ENCODE measurements at places on chromosomes 3 and 15.

DNA sequence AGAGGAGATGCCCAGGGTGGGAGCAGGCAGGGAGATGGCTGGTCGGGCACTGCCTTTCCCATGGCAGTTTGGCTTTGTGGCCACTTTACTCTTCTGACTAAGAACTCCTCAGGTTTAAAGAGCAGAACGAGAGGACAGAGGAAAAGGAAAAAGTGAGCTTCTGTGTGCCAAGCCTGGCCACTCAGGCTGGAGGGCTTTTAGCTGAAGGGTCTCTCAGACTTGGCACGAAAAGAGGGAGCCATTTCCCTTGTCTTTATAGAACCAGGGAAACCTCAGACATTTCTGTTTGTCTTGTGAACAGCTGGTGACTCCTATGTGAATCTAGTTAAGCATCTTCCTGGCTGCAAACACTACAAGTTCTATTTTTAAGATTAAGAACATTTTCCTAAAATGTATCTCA, 23.3 kb upstream of the PSMD6 start:
- no peak for DNase-seq

- no peak for DNase-seq
Observed at GRCh38 chr3:151100076-151100475, 14.6 kb downstream of the MED12L start.

DNA sequence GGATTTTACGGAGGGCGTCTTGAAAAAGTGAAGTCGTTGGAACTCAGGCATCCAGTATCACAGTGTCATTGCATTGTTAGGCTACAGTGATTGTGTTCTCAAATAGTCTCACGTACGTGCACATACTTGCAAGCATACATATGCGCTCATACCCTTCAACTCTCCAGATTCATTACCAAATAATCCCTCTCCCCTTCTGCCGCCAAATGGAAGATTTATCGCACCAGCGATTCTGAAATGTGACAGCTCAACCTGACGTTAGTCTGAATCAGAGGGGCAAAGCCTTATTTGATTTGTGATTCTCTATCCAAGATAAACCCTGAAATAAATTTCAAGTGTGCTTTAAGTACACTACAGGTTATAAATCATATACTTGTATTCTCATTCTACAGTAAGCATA, 119.4 kb downstream of the GADL1 start:
- DNase-seq: peak; percentile 78

GRCh38 chr3:31959951-31960792, 20.9 kb downstream of the OSBPL10 start:
- DNase-seq: peak; percentile 51

- DNase-seq: no peak
Observed at GRCh38 chr15:57444877-57445513, 68.7 kb downstream of the CGNL1 start.

- peak; percentile 11 for DNase-seq
Observed at GRCh38 chr15:77869021-77869895, 208.3 kb downstream of the TBC1D2B start.

DNA sequence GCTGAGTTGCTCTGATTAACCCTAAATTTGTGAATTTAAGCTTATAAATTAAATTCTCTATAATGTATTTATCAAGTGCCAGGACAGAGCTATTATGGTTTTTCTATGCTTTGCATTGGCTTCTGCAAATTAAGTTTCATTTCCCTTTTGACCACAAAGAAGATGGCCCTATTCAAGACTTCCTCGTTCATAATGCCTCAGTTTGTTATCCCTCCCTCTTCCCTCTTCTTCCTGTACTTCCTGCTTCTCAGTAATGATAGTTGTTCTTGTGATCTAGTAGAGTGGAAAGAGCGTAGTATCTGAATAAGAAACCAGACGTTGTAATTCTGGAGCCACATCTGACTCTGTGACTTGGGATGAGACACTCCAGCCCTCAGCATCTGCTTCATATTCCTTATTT, 118.7 kb downstream of the CACNA1D start:
- no peak for DNase-seq

Measured in amniotic epithelial cell (primary cell).